ENCODE measurements at places on chromosomes 6 and 20.
A peak's percentile ranks its signal among the peaks of the same experiment; 100 is the strongest.

- no peak for DNase-seq
These were observed 84.3 kb downstream of the OPRM1 start for GRCh38 chr6:154123155-154123956.

DNA sequence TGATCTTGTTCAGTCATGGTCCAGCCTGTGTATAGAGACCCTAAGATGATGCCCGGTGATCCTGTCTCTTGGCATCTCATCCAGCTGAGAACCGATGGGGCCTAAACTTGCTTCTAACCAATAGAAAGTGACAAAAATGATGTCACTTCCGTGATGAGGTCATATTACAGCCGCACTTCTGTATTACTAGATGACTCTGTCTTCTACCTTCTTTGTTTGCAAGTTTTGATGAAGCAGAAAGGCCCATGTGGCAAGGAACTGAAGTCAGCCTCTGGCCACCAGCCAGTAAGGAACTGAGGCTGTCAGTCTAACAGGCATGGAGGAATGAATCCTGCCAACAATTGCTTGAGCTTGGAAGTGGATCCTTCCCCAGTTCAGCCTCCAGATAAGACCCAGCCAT, 32.8 kb upstream of the HLA-C start:
- DNase-seq, result no peak

GRCh38 chr6:111157412-111157811, 70.1 kb downstream of the SLC16A10 start:
- DNase-seq, result no peak

- DNase-seq, result no peak
These were observed 39.2 kb downstream of the SRC start for GRCh38 chr20:37385176-37385575.

DNA sequence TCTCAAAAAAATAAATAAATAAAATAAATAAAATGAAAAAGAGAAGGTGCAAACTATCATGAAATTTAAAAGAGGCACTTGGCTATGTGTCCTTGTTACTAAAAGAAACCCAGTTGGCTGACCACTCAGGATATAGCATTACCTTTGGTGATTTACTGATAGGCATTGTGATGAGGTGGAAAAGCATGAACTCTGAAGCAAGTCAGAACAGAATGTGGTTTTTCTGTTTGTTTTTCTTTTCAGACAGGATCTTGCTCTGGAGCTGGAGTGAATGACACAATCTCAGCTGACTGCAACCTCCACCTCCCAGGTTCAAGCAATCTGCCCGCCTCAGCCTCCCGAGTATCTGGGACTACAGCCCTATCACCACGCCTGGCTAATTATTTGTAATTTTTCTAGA, 31.9 kb downstream of the ZNF184 start:
- DNase-seq, result no peak

GRCh38 chr6:125732398-125732797, 17.0 kb upstream of the HEY2 start:
- no peak for DNase-seq

DNA sequence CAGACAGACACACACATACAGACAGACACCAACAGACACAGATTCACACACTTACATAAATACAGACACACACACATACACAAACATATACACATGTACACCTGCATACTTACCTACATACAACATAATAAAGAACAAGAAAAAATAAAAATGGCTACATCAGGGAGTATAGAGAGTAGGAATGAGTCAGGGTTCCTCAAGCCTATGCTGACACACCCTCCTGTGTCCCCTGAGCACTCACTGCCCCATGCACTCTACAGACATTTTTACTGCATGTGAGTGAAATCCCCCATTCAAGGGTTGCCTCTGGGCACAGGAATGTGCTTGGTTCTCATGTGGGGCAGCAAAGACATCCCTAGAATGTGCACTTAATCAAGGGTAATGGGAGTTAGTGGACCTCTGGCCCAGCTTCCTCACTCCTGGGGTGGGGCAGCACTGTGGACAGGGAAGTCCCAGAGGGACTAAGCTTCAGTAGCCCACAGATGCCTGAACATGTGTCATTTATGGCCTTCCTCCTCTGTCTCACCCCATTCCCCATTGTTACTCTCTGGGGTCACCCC, 185.9 kb upstream of the FOXA2 start:
- no peak for DNase-seq

DNA sequence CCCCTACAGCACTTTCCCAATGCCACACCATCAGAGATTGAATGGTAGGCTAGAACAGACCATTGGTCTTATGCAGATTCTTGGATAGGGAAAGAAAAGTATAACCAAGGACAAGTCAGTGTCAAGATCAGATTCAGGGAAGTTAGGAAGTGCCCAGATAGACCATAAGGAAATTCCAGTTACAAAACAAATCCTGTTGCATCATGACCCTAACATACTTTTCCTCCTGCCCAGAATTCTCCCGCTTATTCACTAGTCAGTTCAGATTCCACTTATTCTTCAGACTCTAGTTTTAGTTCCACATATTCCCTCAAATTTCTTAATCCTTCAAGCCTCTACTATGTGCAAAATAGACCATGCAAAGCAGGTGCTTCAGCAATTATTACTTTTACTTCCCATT, 20.7 kb downstream of the METTL24 start:
- no peak for DNase-seq

DNA sequence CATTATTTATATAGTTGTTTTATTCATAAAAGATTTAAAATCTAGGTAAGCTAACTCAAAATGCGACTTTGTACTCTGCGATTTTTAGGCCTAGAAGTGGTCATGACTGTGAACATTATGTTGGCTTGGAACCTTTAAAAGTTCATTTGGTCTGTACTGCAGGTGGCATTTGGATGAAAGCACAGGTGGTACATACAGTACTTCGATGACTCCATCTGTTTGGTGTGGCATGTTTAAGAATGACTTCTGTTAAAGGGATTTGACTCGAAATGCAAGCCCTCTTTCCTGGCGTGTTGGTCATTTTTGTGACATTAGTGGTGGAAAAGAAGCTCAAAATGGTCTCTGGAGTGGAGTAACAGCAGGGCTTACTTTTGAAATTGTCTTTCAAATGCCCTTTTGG, 118.1 kb downstream of the UST start:
- no peak for DNase-seq

- no peak for DNase-seq
These were observed 21.6 kb downstream of the DSE start for GRCh38 chr6:116392132-116393013.

- DNase-seq, result peak; percentile 85
These were observed 8.7 kb upstream of the GMEB2 start for GRCh38 chr20:63635431-63636141.

DNA sequence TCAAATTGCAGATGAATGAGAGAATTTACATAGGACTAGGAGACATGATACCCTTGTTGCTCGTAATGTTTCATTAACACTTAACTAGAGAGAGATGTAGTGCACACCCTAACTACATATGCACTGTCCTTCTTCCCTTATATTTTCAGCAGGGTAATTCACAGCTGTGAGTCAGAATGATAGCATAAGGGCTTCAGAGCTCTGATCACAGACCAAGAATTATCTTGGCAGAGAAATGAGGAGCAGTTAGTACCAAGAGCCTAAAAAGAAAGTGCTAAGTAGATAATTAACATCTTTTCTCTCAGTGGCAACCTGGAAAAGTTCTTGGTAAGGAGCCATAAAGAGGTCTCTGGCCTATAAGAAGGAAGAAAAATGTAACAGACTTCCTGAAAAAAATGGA, 35.8 kb downstream of the GRIK2 start:
- no peak for DNase-seq

DNA sequence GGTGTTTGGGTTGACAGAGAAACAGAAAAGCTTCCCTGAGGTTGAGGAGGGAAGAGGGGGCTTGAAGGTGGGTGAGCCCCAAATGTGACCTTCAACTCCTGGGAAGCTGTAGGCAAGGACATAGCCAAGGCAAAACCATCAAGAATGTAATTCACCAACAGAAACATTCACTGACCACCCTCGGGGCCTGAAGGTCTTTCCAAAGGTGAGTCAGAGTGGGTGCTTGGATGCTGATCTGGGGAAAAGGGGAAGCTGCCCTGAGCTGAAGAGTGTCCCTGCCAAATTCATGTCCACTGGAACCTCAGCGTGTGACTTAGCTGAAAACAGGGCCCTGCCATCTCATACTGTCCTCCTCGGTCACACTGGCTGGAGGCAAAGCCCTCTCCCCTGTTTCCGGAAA, 234.2 kb upstream of the SULF2 start:
- no peak for DNase-seq

- DNase-seq, result no peak
These were observed 4.5 kb upstream of the SYS1 start for GRCh38 chr20:45358282-45359068.

- no peak for DNase-seq
These were observed 128.6 kb upstream of the MMS22L start for GRCh38 chr6:97411610-97412009.

DNA sequence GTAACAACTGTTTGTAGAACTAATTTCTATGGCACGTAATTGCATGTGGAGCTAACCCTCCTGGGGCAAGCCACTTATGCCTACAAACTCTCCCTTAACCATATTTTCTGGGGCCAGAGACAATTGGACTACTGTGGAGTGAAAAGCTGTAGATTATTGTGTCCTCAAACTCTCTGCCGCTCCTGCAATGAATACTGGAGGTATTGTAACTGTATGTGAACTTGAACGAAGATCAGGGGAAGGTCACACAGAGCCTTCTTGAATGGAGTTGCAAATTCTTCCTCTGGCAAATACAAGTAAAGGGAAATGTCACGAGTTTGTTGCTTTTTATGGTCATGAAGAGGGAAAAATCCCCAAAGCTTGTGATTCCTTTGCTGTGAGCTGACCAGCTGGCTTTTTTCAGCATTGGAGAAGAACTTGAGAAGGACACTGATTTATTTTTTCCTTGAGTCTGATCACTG, 18.2 kb downstream of the AKAP12 start:
- DNase-seq, result no peak

- DNase-seq, result no peak
These were observed 15.5 kb downstream of the SYTL3 start for GRCh38 chr6:158665332-158665731.

DNA sequence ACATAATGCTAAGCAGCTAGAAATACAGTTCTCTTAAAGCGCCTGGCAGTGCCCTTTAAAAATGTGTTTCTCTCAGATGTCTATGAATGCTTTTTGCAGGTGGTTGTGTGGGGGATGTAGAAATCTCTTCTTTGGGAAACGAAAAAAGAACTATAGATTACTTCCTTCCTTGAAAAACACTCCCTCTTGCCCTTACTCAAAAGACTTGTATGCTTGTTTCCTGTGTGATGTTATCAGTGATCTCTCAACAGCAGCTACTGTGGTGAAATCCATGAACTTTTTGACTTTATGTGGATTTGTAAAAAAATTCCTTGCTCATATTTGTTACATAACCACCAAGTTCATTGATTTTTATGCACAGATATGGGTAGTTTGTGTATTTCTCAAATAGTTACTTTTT, 916.5 kb downstream of the QKI start:
- no peak for DNase-seq

DNA sequence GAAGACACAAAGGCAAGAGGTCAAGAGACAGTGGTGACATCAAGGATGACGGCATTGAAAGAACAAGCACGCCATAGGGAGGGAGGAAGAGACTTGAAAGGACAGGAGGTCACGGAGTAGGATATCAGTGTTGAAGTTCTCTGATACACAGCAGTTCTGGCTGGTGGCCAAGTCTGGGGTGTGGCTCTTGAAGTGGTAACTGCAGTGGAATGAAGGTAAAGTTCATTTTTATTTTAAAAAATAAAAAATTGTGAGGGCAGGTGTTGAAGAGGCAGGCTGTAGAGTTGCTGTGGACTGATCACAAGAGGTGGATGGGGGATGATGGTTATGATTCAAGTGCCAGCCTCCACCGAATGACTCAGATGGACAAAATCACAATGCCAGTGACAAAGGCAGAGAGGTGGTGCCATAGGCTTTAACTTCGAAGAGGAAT, 53.2 kb upstream of the BMP2 start:
- peak; percentile 91 for DNase-seq

DNA sequence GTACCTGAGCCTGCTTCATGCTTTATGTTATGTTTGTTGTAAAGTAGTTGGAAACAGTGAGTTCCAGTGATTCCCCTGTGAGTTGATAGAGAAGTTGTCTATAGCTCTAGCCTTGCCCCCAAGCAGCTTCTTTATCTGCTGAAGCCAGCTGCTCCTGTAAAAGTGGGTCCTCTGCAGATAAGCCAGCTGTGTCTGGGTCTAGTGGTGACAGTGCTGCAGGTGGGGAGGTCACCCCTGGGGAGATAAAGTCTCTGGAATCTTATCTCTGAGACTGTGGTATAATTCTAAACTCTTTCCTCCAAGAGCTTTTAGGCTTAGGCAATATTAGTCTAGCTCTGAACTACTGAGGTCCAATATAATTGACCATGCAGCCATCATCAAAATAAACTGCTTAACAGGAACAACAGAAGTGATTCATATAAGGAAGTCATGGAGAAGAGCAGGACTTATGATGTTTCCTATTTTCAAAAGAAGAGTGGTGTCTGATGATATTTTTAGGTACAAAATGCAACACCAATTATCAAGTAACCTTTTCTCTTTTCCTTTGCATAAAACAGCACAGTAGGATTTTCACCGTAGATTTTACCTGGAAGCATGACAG, 44.2 kb upstream of the TMEM217 start:
- DNase-seq, result no peak

DNA sequence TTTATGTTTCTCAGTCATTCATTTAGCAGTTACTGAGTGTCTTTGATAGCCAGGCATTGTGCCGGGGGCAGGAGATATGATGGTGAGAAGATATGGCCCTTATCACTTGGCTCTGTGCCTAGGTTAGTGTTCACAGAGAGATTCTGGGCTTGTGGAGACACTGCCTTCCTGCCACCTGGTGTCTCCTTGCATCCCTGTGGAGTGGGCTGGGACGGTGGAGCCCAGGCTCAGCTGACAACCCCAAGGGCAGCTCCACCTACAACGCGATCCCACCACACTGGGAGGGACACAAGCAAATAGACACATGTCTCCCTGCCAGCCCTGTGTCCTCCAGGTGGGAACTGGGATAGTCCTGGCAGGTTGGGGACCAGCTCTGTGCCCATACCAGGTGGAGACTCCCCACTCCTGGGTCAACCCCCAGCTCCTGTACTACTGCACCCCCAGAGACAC, 30.3 kb upstream of the VEGFA start:
- peak; percentile 75 for DNase-seq

DNA sequence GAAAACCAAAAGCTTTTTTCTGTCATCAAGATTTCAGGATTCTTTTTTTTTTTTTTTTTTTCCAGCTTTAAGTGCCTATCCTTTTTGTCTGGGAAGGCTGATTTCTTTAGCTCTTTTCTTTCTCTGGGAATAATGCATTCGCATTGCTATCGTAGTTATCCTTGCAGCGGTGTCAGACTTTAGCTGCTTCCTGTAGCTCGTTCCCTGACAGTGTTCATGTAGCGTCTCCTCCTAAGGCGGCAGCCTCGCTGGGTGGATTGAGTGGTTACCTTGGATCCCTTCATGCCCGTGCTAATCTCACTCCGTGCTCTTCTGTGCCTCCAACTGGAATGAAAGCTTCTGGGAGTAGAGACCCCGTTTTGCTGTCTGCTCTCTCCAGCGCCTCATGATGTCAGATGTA, 43.1 kb downstream of the UST start:
- DNase-seq, result no peak

DNA sequence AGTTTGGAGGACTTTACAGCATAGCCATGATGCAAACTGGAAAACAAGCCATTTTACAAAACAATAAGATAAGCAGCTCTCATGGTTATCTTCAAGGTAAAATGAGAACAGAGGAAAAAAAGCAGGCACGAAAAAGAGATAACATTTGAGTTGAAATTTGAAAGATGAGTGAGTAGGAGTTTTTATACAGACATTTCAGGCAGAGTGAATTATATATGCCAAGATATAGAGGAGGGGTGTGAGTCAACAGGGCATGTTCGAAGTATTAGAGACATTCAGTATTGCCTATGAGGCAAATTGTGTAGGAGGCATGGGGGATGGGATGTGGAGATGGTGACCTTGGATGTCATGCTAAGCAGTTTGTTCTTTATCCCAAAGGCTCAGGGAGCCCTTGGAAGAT, 240.5 kb upstream of the MAN1A1 start:
- DNase-seq, result no peak

All from mucosa of descending colon (tissue), 3 donors.